ENCODE measurements at places on chromosomes 1 and 21. TPM values are rescaled to one million over a fixed set of nuclear protein-coding genes. Genes with fewer than 3 reads are reported as not detected.

ROR1 gene
- total RNA-seq = 2.9 TPM

VTCN1 gene
- total RNA-seq = not detected

PMVK gene
- total RNA-seq = 70.0 TPM

GRCh38 chr21:26686278-26686677, 113.2 kb upstream of the CYYR1 start:
- H3K4me3 ChIP-seq = no peak overlapping the region
- no peak overlapping the region for H3K27ac ChIP-seq
- no peaks in the 10 kb centered on the region for H3K4me1 ChIP-seq
- no peaks in the 10 kb centered on the region for H3K27me3 ChIP-seq

DNA sequence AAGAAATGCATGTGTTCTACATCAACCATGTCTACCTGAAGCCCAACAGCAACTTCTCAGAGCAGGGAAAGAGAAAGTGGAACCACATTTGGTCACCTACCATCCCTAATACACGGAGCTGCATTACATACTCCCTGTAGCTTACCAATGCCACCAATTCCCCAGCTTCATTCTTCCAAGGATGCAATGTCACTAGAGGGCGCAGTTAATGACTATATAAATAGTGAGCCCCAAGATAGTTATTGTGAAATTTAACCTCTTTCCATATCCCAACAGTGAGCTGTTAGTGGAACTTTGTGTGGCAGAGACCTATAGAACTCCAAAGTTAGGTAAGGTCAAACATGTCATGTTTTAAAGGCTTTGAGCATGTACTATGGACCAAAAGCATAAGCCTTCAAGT, 618.3 kb downstream of the SMYD3 start:
- H3K27me3 ChIP-seq = no peaks in the 10 kb centered on the region
- no peaks in the 10 kb centered on the region for H3K36me3 ChIP-seq
- H3K27ac ChIP-seq = no peak overlapping the region
- H3K4me3 ChIP-seq = no peak overlapping the region
- DNase-seq = peak; percentile 41
- H3K4me1 ChIP-seq = no peaks in the 10 kb centered on the region

Data from adrenal gland (tissue), 19 donors.